Activated naive CD4-positive, alpha-beta T cell treated with anti-CD3 and anti-CD28 coated beads for 36 hours (primary cell): ENCODE measurements at places on chromosomes 7 and 10.
A peak's percentile ranks its signal among the peaks of the same experiment; 100 is the strongest.

DNA sequence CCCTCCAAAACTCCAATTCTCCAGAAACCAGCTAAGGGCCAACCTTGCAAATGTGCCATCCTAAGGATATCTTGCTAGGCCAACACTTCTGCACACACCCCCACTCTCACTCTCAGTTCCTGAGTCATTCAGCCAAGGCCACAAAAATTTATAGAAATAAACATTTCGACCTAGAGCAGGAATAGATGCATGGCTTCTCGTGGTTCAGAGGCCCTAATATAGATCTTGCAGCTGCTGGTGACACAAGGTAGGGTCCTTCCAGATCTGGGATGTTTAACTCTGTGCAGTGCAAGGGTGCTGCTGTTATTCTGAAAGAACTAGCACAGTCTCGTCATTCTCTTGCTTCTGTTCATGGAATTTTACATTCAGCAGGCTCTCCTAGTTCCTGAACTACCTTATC, 369.3 kb downstream of the CALN1 start:
- DNase-seq = no peak

- no peak for DNase-seq
Observed at GRCh38 chr7:108120933-108121332, 9.2 kb downstream of the LAMB4 start.

DNA sequence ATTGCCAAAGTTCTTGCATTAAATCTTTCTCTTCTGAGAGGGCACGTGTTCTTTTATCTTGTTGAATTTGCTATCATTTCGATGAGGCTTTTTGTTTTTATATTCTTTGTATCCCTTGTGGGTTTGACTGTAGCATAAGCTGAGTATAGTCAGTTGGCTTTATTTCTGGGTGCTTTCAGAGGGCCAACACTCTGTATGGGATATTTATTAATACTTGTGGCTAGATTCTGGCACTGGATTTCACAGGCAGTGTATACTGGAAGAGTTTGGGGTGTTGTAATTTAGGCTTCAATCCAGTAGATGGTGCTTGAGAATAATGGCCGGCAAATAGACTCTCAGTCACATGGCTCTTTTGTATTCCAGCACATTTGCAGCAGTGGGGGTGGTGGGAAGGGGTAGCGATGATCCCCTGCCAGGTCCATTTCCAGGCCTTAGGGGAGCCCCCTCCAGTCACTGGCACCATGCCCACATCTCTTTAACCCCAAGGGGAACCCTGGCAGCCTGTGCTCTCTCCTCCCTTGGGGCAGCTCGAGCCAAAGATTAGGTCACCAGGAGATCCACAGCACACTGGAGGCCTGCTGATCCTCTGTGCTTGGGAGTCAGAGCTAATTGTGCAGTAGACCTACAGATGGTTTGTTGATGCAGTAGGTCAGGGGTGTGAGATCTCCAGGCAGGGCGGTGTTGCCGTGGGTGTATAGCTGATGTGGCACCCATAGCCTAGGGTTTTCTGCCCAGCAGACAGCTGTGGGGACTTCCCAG, 81.8 kb downstream of the PTPN20 start:
- no peak for DNase-seq

DNA sequence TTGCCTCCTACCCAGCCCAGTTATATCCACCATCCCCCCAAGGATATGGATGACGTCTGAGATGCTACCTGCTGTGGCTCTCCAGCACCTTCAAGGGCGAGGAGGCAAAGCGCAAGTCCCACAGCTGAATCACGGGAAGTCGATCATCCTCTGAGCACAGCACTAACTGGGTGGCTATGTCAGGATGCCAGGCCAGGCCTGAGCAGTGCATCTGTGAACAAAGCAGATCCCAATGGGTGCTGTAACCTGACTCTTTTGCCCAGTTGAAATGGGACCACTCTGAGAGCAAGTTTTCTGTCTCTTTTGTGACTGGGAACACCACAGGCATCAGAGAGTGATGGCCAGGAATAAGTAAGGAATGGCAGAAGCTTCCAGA, 12.3 kb downstream of the SEC31B start:
- DNase-seq = peak; percentile 41

DNA sequence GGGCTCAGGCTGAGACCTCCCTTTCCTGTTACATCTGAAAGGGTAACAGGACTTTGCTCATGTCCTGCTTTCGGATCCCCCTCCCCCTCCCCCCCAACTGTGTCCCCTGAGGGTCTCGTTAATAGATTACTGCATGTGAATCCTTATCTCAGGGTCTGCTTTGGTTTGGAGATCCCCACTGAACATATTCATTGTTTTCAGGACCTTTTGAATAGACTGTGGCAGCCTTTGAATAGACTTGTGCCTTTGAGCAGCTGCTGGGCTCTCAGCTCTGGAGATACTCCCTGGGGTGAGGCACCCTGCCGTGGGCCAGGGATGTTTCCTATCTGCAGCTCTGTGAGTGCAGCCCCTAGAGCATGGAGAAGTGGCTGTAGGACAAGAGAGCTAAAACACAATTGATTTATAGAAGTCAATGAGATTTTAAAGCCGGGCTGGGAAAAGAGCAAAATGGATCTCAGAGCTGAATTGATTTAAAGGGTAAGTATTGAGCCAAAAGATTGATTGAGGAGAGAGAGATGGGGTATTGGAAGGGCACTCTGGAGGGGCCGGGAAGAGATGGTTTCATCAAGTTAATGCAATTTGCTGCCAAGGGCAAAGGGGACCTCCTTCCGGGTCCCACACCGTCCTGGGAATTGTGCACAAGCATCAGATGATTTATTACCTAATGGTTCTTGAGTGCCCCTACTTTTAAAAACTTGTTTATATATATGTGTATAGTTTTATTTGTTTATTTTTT, 9.9 kb downstream of the ARHGAP22 start:
- DNase-seq = no peak

- DNase-seq = no peak
Observed at GRCh38 chr7:92830532-92831110, 5.8 kb downstream of the CDK6 start.
